HuH-7.5 (cell line): ENCODE measurements at places on chromosomes 1 and 21.

GRCh38 chr1:85142753-85143152, 58.1 kb downstream of the SYDE2 start:
- no peak for DNase-seq

DNA sequence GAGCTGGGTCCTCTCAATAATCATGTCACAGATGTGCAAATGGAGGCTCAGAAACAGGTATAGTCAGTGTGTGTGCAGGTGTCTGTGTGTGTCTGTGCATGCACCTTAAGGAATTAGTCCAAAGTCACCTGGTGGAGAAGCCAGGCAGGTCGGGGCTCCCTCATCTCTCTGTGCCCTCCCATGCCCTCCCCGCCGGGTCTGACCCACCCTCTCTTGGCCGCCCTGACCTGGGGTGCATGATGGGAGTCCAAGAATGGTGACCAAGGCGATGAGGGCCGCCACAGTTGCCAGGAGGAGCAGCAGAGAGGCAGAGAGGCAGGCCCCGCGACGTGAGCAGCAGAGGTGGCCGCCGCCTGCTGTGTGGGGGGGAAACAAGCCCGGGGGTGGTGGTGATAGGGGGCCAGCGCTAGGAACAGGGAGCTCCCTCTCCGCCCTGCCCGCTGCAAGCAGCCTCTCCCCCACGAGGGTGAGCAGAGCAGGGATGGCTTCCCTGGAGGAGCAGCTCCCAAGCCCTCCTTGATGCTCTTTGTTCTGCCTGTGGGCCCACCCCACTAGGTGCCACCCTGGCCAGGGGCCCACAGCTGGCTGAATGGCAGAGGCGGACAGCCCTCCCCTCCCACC, 3.9 kb downstream of the LDLRAD1 start:
- no peak for DNase-seq

DNA sequence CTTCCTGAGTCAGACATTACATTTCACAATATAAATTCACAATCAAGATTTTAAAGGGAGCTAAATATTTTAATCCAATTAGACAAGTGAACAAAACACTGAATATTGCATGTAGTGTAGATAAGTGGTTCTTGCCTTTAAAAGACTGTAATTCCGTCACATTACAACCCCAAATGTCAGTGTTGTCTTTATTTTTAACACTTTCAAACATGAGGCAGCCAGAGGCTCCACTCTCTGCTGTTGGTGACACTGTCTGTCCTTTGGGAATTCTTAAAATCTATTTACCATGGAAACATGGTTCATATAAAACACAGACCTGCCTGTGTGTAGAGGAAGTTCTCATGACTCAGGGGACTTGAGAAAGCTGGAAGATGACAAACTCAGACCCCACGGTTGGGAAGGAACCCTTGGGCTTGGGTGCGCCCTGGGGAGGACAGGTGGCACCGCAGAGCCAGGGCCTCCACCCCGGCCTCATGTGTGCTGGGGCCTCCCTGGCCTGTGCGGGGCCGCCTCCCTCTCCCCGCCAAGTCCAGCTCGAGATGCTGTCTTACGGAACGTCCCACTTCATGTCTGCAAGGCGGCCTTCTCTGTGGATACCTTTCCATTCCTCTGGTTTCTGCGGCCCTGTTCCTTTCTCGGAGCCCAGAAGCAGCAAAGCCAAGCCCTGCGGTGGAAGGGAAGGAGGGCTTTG, 239.0 kb downstream of the SDCCAG8 start:
- no peak for DNase-seq

DNA sequence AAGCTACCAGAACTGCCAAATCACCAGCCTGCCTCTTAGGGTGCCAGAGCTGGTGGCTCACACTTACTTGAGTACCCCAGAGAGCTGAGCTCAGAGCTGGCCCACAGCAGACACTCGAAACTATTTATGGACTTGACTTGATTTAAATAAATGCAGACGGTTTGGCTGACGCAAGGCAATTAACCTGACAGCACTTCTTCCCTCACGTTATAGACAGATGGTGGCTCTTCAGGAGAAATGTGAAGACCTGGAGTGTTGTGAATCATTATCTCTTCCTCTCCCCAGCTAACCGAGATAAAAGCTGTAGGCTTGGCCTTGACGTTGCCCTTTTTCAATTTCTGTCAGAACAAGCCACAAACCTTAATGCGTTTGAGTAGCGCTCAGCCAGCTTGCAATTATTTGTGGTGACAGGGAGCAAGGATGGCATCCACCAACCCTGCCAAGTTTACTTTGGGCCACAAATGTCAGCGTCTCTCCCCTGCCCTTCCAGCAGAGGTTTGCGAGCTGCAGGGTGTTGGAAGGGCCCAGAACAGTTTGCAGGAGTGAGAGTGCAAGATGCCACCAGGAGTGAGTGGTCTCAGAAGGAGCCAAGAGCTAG, 34.0 kb upstream of the BCAR3 start:
- DNase-seq: no peak

DNA sequence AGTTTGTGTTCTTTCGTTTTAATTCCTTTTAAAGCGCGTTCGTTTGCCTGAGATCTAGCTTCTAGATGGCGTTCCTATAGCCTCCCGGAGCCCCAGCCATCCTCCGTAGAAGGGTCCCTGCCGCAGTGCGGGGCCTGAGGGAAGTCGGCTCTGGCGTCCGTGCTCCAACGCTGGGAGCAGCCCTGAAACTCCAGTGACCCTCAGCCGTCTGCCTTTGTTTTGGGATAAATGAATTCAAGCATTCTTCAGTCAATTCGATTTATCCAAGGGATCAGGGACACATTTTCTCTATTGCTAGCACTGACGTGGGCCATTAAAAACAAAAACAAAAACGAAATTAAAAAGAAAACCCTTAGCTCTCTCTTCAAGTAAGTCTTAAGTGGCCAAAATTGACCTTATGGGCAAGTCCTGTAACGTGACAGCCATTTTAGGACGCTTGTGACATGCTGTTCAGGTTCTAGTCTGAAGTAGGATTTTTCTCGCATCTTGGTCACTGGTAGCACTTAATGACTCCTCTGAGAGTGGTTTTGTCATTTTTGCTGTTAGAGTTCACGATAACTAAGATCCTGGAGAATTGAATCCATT, 742 bp upstream of the HSPA13 start:
- DNase-seq: no peak

DNA sequence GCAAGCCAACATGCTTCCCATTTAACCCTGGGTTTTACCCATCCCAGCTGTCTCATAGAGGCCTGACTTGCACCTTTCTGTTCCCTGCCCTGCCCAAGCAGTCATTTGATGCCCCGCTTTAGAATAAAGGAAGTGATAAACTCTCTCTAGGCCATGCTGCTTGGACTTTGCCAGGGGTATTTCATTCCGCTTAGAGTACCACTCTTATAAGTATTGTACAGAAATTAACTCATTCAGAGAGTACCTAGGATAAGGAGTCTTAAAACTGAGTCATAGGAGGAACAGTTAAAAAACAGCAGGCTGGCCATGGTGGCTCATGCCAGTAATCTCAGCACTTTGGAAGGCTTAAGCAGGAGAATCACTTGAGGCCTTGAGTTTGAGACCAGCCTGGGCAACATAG, 21.0 kb upstream of the LYST start:
- DNase-seq: no peak

GRCh38 chr1:61699911-61700851, 24.8 kb downstream of the TM2D1 start:
- no peak for DNase-seq

- DNase-seq: no peak
These were observed 6.7 kb upstream of the WASF2 start for GRCh38 chr1:27496604-27497155.

- DNase-seq: no peak
These were observed 73.2 kb downstream of the AK5 start for GRCh38 chr1:77355010-77355409.

- no peak for DNase-seq
These were observed 55.6 kb downstream of the KLHDC7A start for GRCh38 chr1:18536356-18536755.

DNA sequence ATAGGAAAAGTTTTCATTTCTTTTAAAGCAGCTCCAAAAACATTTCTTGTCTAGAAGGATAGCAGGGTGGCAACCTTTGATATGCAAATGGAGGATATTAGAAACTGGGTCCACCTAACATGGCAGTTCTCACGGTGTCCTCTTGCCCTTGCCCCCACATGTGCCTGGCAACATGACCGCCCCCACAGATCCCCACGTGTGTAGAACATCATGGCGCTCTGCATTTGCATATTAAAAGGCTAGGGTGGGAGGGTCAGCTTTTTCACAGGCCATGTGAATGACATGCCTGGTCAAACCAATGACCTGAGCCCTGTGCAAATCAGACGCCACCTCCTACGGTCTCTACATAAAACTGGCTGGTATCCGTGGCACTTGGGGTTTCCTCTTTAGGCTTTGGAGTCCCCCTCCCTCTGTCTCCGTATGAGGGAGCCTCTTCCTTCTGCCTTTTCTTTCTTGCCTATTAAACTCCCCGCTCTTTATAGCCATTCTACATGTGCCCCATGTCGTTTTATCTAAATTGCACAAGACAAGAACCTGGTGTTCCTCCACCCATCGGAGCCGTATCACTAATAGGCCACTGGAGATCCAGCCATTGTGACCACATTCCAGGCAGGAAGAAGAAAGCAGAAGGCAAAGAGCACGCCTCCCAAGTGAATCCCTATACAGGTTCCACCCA, 71.3 kb downstream of the WDR4 start:
- no peak for DNase-seq

DNA sequence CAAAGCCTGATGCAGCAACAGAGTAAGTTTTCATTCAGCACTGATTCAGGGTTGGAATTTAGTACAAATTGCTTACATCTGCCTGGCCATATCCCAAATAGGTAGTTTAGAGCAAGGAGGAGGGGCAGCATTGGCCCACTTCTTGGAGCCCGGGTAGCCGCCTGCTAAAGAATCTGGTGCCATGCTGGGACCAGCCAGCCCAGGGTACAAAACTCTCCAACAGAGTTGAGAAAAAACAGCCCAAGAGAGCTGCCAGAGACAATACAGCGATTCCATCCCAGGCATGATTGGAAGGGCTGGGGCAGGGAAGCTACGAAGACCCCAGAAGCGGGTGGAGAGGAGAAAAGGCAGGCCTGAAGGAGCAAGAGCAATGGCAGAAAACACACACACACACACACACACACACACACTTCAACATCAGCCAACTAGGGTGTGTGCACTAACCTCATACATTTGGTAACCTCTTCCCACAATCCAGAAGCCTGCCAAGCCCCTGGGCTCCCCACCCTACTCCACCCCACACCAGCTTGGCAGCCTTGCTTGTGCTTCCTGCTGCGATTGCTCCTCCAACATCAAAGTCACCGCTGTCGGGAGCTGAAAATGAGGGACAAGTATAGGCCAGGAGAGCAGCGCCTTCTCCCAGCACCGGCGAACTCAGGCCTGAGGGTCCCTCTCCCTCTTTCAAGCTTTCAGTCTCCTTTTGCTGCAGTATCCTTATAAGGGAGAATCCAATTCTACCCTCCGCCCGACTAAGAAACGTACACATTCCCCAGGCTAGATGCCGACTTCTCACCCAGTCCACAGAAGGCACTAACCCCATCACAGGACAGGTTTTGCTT, 1.2 kb downstream of the PIK3C2B start:
- peak; percentile 40 for DNase-seq

- no peak for DNase-seq
These were observed 14.0 kb downstream of the SFPQ start for GRCh38 chr1:35178874-35179380.

DNA sequence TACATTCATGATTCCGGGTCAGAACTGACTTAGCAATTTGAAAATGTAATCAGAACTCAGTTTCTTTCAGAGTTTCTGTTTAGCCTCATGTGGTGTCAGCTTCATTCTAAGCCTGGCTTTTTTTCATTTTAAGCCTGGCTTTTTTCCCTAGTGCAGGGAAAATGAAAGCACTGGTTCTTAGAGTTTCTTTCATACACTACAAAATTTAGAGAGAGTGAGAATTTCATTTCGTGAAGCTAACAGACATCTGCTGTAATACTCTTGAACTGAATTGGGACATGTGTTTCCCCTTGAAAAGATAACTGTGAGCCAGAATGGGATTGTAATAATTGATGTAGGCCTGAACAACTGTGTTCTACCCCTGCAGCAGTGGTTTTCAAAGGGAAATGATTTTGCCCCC, 95.3 kb upstream of the KIAA0040 start:
- DNase-seq: no peak

DNA sequence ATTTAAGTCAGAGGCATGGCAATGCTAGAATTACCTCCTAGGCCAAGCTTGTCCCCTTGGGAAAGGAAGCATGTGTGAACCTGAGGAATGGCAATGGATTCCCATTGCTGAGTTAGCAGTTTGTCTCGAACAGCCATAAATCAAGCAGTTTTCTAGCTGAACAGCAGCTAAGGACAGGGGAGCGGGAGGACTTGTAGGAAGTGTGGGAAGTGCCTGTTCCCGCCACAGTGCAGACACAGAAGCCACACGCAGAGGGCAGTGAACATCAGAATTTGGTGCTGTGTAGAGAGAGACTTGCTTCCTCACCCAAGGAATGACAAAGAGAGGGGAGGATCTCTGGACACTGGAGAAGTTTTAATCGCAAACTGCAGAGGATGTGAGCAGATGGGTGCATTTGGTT, 3.8 kb downstream of the PHGDH start:
- DNase-seq: no peak

DNA sequence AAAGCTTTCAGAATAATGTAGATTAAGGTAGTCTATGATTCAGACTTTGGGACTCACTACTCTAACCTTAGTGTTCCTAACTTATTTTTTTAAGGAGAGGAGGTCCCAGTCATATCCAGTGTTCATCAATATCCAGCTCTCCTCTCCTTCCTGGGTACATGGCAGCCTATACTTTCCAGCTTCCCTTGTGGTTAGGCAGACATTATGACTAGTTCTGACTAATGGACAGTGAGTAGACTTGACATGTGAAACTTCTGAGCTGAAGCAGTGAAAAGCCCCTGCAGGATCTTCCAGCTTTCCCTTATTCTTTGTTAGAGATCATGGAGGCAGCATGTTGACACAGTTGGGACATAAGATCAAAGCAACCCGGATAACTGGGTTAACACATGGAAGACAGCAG, 144.2 kb downstream of the PTPRU start:
- no peak for DNase-seq

- no peak for DNase-seq
These were observed 14.3 kb downstream of the SLC6A9 start for GRCh38 chr1:44016890-44017400.
